ENCODE measurements at places on chromosomes 12 and 14.

GRCh38 chr14:79204591-79204990 lies 1006.7 kb downstream of the DIO2 start:
- DNase-seq = no peak

- no peak for DNase-seq
Observed at GRCh38 chr14:32627545-32628298, 298.6 kb downstream of the AKAP6 start.

GRCh38 chr14:78022059-78022458 lies 148.1 kb upstream of the NRXN3 start:
- DNase-seq = peak; percentile 39

GRCh38 chr12:38785381-38785780 lies 120.0 kb downstream of the CPNE8 start:
- DNase-seq = no peak

GRCh38 chr12:40198601-40199000 lies 26.2 kb upstream of the LRRK2 start:
- DNase-seq = no peak

GRCh38 chr12:116402163-116402939 lies 124.9 kb upstream of the MED13L start:
- DNase-seq = no peak

- no peak for DNase-seq
Observed at GRCh38 chr14:100726550-100727085, at the start of gene DLK1. TSS of gene DLK1 (plus strand) at chr14:100726892. CDS start at chr14:100727069, 177 bp downstream.

DNA sequence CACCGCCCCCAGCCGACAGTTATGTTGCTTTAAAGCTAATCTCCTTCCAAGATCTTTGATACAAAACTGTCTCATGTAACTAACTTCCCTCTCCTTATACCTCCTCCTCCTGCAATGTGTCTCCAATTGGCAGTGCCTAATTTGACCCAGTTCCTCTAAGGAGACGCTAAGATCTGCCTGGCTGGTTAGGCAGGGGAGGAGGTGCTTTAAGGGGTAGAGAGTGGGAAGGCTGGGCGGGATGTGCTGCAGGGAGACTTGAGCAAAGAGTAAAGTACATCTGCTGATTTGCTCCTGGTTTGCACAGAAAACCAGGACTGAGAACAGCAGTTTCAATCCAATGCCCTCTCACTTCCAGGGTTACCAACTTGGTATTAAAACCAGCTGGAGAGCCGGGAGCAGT lies 7.4 kb upstream of the IKZF4 start:
- DNase-seq = no peak

DNA sequence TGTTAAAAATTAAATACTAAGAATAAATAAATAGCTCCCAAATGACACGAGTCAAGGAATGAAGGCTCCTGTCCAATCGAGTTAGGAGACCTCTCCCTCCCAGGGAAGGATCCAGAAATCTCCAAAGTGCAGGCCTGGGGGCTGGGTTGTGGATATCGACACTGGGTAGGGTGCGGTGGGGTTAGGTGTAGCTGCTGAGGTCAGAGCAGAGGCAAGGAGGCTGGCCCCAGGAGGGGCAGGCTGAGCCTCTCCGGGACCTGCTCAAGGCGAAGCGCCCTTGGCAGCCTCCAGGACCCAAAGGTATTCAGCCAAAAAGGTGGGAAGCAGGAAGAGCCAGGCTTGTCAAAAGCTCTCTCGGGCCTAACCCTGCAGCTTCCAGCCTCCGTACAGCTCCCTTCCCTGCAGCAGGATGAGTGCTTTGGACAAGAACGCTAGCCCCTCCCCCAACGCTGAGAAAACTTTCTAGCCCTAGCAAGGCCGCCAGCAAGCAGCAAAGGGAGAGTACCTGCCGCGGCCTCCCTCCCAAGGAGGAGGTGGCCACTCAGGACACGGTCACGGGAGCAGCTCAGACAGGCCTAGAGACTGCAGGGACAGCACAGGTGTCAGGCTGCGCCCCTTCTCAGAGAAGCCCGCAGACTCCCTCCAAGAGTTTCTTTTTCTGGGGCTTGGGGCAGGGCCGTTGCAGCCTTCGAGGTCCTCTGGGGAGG lies 3.7 kb upstream of the PNMA1 start:
- peak; percentile 33 for DNase-seq

GRCh38 chr12:53105712-53106439 lies 2.6 kb downstream of the SOAT2 start:
- DNase-seq = no peak

- DNase-seq = no peak
Observed at GRCh38 chr12:89179983-89180382, 172.3 kb downstream of the DUSP6 start.

- no peak for DNase-seq
Observed at GRCh38 chr12:84165998-84166571, 746.5 kb downstream of the SLC6A15 start.

GRCh38 chr14:93528884-93529558 lies 98.3 kb downstream of the UNC79 start:
- DNase-seq = no peak

DNA sequence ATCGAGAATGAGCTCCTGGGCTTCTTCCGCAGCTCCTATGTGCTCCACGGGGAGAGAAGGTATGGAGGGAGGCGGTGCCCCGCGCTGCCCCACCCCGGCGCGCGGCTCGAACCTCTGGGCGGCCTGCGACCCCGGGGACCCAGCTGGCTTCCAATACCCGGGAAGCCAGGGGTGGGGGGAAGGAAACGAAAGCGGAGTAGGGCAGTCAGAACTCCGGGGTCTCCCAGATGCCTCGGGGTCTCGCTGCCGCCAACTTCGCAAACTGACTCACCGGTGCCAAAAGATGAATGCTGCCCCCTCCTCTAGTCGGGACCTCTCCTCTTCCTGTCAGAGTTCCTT lies 1.3 kb downstream of the TRHDE start:
- DNase-seq = peak; percentile 55

GRCh38 chr14:92563359-92563758 lies 49.8 kb downstream of the RIN3 start:
- no peak for DNase-seq

DNA sequence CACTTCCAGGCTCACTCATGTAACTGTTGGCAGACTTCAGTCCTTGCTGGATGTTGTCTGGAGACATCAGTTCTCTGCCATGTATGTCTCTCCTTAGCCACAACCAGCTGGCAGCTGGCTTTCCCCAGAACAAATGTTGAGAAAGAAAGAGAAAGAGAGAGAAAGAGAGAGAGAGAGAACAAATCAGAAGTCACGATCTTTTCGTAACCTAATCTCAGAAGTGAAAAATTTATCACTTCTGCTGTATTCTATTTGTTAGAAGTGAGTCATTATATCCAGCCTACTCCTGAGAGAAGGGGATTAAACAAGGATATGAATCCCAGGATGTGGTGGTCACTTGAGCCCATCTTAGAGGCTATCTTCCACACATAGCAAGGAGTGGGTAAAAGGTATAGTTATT lies 101.2 kb downstream of the BTG1 start:
- no peak for DNase-seq

DNA sequence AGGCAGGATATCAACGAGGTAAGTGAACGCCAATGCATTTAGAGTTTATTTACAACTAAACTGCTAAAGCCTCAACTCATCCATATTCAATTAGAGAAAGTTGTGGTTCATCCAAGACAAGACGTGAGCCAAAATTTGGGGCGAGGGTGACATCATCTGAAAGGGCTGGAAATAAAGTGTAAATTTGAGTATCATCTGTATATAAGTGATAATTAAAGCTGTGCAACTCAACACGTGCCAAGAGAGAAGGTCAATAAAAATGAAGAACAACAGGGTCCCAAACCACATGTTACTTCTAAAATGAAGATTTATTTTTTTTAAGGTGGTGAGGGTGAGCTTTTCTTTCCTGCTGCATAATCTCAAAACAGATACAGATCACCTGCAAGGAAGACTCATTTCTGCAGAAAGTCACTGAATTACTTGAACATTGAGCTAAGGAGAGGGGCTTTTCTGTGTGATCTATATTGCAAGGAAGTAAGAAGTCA lies 203.6 kb downstream of the EFCAB11 start:
- no peak for DNase-seq

- DNase-seq = no peak
Observed at GRCh38 chr14:54444681-54445080, 3.5 kb upstream of the CNIH1 start.

GRCh38 chr12:16634786-16635185 lies 28.8 kb upstream of the LMO3 start:
- no peak for DNase-seq

DNA sequence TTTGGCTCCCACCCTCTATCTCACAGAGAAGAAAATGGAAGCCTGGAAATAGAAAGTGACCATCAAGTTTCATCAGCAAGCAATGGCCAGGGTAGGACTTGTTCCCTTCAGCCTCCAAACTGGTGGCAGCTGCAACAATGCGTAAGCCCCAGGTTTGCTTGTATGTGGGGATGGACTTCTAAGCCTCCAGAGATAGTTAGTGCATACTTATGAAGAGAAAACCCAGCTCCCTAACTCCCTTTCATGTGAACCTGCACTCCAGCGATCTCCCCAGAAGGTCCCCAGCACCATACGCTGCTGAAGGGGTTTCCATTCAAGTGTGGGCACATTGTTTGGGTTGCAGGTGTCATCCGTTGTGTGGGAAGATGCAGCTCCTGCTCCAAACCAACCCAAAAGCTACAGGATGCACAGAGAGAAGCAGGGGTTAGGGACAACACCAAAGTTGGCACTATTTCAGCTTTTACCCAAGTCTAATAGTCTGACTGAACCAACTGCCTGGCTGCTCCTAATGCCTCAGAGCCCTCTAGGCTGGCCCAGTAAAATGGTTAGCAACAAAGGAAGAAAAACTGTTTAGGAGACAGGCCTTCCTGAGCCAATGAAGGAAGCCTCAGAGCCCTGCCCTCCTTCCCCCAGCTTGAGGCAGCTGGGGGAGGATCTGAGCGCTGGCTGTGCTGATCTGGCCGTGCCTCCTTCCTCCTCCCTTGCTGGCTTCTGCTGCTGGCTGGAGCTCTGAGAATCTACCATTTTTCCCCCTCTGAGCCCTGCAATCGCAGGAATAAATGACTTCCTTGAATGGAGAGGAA lies 12.3 kb downstream of the ZFP36L1 start:
- peak; percentile 82 for DNase-seq

DNA sequence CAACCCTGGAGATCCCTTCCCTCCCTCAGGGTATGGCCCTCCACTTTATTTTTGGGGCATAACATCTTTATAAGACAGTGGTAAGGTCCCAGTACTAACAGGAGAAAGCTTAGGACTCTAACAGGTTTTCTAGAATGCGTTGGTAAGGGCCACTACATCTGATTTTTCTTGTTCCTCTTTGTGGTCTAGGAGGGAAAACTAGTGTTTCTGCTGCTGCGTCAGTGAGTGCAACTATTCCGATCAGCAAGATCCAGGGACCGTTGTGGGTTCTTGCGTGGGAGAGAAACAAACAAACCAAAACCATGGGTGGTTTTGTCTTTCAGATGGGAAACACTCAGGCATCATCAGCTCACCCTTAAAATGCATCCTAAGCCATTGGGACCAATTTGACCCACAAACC lies 123.6 kb upstream of the SLC16A7 start:
- DNase-seq = no peak

DNA sequence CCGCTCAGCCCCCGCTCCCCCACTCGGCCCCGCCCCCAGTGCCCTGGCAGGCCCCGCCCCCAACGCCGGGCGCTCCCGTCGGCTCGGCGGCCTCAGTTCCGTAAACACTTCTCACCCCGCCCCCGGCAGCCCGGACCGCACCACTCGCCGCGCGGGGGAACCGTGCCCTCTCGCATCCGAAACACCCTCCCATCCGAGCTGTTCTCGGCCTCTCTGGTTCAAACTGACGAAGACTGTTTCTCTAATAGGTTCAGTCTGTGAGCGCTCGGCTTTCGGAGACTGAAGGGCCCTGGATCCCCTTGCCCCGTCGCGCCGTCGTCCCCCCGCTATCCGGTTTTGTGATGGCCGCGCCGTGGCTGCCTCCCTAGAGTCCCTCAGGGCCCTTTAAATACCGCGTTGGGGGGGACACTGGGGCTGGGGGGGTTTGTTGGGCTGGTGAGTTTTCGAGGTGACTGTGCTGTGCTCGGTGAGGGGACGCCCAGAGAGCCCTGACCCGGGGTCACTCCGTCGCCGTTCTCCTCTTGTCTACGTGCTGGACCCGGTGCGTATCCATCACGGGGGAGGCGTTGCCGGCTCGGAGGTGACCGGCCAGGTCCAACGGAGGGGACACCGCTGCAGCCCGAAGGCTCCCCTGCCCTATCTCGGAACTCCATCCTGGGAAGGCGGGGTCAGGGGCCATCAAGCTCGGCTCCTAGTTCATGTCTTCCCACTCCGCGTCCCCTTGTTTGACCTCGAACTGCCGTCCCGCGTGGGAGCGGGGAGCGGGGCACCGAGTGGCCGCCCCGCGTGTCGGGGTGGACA lies at the start of gene TCP11L2:
TSS of gene TCP11L2 (plus strand) at position 333 of the 801 bp plus-strand sequence. CDS start 8,343 bp downstream, outside the sequence.
- peak; percentile 89 for DNase-seq

- DNase-seq = no peak
Observed at GRCh38 chr14:75156111-75156510, 20.3 kb downstream of the TMED10 start.

GRCh38 chr14:105203057-105203531 lies 22.0 kb upstream of the NUDT14 start:
- peak; percentile 79 for DNase-seq

GRCh38 chr12:34361721-34362316 lies 339.5 kb downstream of the ALG10 start:
- no peak for DNase-seq

DNA sequence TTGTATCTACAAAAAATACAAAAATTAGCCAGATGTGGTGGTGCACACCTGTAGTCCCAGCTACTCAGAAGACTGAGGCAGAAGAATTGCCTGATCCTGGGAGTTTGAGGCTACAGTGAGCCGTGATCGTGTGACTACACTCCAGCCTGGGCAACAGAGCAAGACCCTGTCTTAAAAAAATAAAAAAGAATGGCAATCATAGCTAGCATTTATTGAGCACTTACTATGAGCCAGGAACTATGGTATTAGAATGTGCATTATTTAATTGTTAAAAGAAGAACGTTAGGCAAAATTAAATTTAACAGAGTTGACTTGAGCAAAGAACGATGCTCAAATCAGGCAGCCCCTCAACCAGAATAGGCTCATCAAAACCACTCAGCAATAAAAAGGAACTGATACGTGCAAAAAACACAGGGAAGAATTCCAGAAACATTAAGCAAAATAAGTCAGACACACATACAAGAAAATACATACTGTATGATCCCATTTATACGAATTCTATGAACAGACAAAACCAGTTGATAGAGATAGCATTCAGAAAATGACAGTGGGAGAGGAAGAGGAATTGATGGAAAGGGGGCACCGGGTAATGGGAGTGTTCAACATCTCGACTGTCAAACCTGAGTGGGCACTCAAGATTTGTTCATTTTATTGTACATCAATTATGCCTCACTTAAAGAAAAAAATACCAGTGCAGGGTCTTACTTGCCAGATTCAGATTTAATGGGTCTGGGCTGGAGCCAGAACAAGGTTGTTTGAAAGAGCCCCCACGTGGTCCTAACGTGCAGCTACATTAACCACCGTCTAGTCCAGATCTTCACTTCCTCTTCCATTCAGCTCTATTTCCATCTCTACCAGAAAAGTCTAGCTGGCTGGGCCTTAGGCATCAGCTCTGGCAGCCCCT lies 8.0 kb downstream of the SCNN1A start:
- DNase-seq = peak; percentile 40

- peak; percentile 40 for DNase-seq
Observed at GRCh38 chr12:34394211-34395055, 372.1 kb downstream of the ALG10 start.

DNA sequence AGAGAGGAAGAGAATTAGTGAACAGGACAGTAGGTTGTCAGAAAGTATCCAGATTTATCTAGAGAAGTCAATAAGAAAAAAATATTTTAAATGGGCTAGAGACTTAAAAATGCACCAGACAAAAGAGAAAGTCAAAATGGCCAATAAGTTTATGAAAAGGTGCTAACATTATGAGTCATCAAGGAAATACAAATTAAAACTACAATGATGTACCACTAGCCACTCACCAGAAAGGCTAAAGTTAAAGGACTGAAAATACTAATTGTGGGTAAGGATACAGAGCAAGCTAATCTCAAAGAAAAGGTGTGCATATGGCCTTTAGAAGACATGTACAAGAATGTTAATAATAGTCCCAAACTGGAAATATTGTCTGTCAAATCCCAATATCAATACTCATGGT lies 37.7 kb downstream of the C12orf50 start:
- DNase-seq = no peak
